Left lung (tissue), 14 donors: ENCODE measurements at places on chromosomes 7 and 10. TPM values are rescaled to one million over a fixed set of nuclear protein-coding genes. Genes with fewer than 3 reads are reported as not detected.

DNA sequence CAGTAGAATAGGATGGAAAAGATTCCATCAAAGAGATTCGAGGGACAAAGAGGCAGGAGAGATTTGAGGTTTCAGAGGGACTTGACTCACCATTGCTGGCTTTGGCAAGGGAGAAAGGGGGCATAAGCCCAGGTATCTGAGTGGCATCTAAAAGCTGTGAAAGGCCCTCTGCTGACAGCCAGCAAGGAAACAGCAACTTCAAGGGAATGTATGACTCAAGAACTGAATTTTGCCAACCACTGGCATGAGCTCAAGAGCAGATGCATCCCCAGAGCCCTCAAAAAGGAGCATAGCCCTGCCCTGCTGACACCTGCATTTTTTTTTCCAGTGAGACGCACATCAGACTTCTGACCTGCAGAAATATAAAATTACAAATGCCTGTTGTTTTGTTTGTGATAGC, 19.6 kb upstream of the ADAM12 start:
- no peak for DNase-seq

DNA sequence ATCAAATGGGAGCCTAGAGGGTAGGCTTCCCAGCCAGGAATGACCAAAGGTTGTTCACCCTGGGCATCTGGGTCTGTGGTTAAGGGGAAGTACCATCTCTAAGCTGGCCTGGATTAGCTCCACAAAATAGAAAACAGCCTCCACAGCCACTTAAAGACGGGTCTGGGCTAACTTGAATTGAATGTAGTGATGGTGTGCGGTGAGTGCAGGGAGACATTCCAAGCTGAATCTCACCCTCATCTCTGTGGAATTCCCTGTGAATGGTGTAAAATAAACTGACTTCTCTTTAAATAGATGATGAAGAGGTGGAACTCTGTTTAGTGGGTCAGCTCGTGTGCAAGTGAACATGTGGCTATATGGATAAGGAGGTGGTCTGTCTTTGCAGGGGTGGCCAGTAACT, 251.0 kb downstream of the DYNC1I1 start:
- DNase-seq = no peak

DNA sequence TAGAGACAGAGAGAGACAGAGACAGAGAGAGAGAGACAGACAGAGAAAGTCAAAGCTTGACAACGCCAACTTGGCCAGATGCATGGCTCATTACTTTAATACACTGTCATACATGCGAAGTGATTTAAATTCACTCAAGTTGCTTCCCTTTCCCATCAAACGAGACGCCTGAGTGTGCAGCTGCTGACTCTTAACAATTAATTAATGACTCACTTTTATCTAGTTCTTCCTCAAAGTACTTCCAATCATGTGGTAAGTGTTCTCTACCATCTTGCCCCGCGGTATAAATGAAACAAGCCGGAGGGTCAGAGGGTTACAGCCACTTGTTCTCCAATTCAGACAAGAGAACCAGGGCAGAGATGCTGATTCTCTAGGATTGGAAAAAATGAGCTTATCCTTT, 90.8 kb downstream of the SFMBT2 start:
- DNase-seq = no peak

GRCh38 chr10:111261081-111261615, 184.3 kb downstream of the ADRA2A start:
- peak; percentile 2 for DNase-seq

GRCh38 chr10:46305079-46305818, 18.5 kb downstream of the ANTXRL start:
- DNase-seq = peak; percentile 62

HOXA6 gene
- total RNA-seq = 5.0 TPM

GRCh38 chr7:120280743-120281142, 7.8 kb downstream of the KCND2 start:
- no peak for DNase-seq

DNA sequence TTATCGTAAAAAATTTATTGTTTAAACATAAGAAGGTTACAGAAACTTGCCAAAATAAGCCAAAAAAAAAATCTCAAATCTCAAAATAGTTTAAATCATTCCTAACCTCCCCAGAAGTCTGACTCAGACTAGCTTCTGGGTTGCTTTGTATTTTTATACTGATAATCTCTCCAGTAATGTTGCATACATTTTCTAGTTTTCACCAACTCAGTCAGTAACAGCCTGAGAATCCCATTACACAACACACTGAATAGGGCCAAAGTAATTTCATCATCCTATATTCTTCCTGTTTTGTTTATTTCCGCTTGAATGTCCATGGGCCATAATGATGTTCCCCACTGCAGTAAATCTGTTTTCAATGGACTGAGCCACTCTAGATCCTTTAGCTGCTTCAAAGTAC, 478.5 kb downstream of the GPAM start:
- DNase-seq = no peak
